Astrocyte (in vitro differentiated cells and primary cell): ENCODE measurements at places on chromosomes 4 and X. TPM values are rescaled to one million over a fixed set of nuclear protein-coding genes. Genes with fewer than 3 reads are reported as not detected.

GRCh38 chrX:24117258-24117657 lies 32.3 kb upstream of the ZFX start:
- no peaks in the 10 kb centered on the region for H3K27me3 ChIP-seq
- H3K27ac ChIP-seq: no peak overlapping the region
- no peaks in the 10 kb centered on the region for H3K36me3 ChIP-seq

DNA sequence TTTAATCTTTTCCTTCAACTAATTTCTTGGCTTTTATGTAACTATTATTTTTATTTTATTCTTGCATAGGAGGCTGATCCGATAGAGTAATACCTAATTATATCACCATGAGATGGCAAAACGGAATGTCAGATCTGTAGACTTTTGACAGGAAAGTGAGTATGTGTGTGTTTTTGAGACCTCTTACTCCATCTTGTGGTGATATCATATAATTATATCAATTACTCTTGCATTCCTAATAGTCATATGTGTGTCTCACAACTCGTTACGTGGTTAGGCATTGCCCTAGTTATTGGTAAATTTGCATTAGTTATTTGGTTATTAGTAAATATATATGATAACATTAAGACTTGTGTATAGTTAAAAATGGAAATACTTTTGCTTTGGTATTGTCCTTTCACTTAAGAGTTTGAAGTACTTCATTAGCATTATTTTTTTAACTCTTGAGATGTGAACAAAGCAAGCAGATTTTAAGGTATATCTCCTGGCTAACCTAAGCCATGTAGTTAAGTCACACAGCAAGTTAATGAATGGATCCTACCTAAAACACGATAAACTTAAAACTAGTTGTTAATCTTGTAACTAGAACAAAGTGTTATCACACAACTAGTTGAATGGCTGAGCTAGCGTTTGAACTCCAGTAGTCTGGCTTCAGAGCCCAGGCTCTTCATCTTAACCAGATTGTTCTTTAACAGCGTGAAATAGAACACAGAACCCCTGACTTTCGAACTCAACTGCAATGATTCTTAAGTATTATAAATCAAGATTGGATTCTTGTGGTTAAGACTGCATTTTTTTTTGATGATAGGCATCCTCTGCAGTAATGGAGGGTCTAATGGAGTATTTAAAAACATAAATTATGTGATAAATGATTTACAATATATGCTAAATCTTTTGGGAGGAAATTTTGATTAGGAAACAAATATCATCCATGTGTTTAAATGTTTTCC lies 67.1 kb downstream of the PGRMC2 start:
- H3K4me3 ChIP-seq: no peak overlapping the region
- no peaks in the 10 kb centered on the region for H3K36me3 ChIP-seq
- no peaks in the 10 kb centered on the region for H3K27me3 ChIP-seq
- peak overlapping the region; percentile 70 for H3K27ac ChIP-seq
- H3K4me1 ChIP-seq: peaks cover 26% of the 10 kb centered on the region

DNA sequence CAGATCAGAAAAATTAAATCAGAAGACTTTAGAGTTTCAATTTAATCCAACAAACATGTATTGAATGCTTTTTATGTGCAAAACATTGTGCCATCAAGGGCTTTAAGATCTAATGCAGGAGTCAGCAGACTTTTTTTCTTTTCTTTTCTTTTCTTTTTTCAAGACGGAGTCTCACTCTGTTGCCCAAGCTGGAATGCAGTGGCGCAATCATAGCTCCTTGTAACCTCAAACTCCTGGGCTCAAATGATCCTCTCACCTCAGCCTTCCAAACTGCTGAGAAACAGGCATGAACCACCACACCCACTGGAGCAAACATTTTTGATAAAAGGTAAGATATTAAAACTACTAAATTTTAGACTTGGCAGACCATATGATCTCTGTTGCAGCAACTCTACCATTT lies 24.6 kb upstream of the LRBA start:
- no peak for DNase-seq
- H3K36me3 ChIP-seq: no peaks in the 10 kb centered on the region
- H3K4me3 ChIP-seq: no peak overlapping the region
- no peak overlapping the region for H3K27ac ChIP-seq
- no peaks in the 10 kb centered on the region for H3K4me1 ChIP-seq

- H3K36me3 ChIP-seq: no peaks in the 10 kb centered on the region
- H3K4me3 ChIP-seq: no peak overlapping the region
- H3K27me3 ChIP-seq: no peaks in the 10 kb centered on the region
These were observed 834.6 kb upstream of the AMOT start for GRCh38 chrX:113675278-113675677.

DNA sequence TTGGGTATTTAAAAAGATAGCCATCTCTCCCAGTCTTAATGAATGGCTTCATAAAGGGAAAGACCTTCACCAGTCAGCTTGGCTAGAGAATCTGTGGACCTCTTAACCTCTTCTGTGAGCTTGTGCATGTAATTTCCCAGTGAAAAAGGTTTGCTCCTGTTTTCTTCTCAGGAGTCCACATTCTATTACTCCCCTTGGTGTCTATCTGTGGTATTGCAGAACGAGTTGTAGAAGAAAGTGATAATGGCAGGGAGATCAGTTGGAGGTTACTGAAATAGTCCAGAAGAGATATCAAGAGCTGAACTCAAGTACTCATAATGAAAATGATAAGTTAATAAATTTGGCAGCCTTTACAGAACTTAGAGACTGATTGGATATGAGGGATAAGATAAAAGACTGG lies 16.5 kb upstream of the VAMP7 start:
- DNase-seq: no peak
- no peaks in the 10 kb centered on the region for H3K27me3 ChIP-seq
- no peak overlapping the region for H3K27ac ChIP-seq
- no peaks in the 10 kb centered on the region for H3K4me1 ChIP-seq

Gene CXCL3
- 0.77 and 1.4 TPM in 2 replicates for total RNA-seq

DNA sequence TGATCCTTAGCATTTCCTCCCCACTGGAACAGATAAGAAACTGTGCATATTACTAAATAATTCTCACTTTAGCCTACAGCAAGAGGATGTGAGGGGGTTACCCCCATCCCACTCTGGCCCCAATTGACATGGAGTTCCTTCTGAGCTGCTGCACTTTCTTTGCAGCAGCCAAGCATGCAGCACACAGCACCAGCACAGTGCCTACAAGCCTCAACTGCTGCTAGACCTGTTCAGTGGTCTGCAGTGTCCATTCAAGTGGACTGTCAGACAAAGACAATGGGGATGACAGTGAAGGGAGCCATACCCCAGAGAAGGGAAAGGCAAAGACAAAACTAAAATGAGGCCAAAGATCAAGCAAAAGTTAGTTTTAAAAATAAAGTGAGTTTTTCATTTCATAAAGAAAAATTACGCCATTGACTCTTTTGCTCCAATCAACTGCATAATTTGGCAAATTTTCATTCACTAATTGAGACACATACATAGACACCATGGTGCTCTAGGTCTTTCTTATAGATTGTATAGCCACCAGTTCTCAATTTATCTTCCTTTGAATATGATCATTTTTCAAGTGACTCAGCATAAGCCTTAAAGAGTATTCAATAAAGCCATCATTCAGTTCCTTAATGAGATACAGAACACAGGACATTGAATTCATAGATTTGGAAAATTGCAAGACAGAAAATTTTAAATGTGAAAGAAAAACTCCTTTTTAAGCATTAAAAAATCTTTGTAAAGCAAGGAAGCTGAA lies 410.6 kb downstream of the HNRNPD start:
- H3K27ac ChIP-seq: no peak overlapping the region
- no peaks in the 10 kb centered on the region for H3K27me3 ChIP-seq
- DNase-seq: no peak
- H3K4me3 ChIP-seq: no peak overlapping the region
- no peaks in the 10 kb centered on the region for H3K4me1 ChIP-seq

- H3K36me3 ChIP-seq: no peaks in the 10 kb centered on the region
- no peak for DNase-seq
- no peaks in the 10 kb centered on the region for H3K4me1 ChIP-seq
- H3K27ac ChIP-seq: no peak overlapping the region
- H3K4me3 ChIP-seq: no peak overlapping the region
These were observed 49.7 kb upstream of the ABCG2 start for GRCh38 chr4:88208156-88208555.

- no peak overlapping the region for H3K4me3 ChIP-seq
- H3K27me3 ChIP-seq: no peaks in the 10 kb centered on the region
- DNase-seq: no peak
- H3K4me1 ChIP-seq: no peaks in the 10 kb centered on the region
- H3K27ac ChIP-seq: no peak overlapping the region
These were observed 569.4 kb downstream of the TRAM1L1 start for GRCh38 chr4:116515959-116516358.

GRCh38 chrX:19198473-19198872 lies 76.2 kb upstream of the ADGRG2 start:
- H3K4me3 ChIP-seq: no peak overlapping the region
- no peaks in the 10 kb centered on the region for H3K36me3 ChIP-seq
- peak; percentile 8 for DNase-seq
- no peaks in the 10 kb centered on the region for H3K4me1 ChIP-seq
- H3K27ac ChIP-seq: no peak overlapping the region
- H3K27me3 ChIP-seq: no peaks in the 10 kb centered on the region

- DNase-seq: no peak
These were observed 11.4 kb upstream of the TIMM8A start for GRCh38 chrX:101359966-101360365.

DNA sequence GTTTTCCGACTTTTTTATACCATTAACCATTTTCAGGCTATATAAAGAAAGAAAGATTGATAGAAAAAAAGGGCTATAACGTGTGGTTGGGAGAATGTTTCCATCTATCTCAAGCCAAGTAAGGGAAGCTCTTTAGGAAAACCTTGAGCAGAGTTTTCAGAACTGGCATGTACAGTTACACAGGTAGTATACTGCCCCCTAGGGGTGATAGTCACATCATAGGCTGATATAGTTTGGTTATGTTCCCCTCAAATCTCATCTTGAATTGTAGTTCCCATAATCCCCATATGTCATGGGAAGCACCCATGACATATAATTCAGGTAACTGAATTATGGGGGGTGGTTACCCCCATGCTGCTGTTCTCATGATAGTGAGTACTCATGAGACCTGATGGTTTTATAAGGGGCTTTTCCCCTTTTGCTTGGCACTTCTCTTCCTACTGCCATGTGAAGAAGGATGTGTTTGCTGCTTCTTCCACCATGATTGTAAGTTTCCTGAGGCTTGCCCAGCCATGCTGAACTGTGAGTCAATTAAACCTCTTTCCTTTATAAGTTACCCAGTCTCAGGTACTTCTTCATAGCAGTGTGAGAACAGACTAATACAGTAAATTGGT lies 186.8 kb downstream of the TMA16 start:
- no peak for DNase-seq
- no peaks in the 10 kb centered on the region for H3K36me3 ChIP-seq
- H3K27me3 ChIP-seq: no peaks in the 10 kb centered on the region
- H3K27ac ChIP-seq: no peak overlapping the region
- H3K4me3 ChIP-seq: no peak overlapping the region

Gene TSPAN7
- 3.5 and 4.8 TPM in 2 replicates for total RNA-seq

DNA sequence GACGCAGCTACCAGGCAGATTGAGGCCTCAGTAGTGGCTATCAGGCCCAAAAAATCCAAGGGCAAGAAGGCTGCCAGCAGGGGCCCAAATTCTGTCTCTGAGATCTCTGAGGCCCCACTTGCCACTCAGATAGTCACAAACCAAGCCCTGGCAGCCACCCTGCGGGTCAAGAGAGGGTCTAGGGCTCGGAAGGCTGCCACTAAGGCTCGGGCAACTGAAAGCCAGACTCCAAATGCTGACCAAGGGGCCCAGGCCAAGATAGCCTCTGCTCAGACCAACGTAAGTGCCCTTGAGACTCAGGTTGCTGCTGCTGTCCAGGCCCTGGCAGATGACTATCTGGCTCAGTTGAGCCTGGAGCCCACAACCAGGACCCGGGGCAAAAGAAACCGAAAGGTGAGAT lies 2.8 kb downstream of the TRO start:
- no peaks in the 10 kb centered on the region for H3K4me1 ChIP-seq
- H3K4me3 ChIP-seq: no peak overlapping the region
- no peaks in the 10 kb centered on the region for H3K27me3 ChIP-seq
- H3K27ac ChIP-seq: no peak overlapping the region

GRCh38 chr4:134202166-134202956 lies 772 bp upstream of the PABPC4L start:
- no peaks in the 10 kb centered on the region for H3K27me3 ChIP-seq
- peaks cover 7% of the 10 kb centered on the region for H3K4me1 ChIP-seq
- peak; percentile 33 for DNase-seq

GRCh38 chr4:101970547-101971155 lies 180.1 kb downstream of the BANK1 start:
- no peak overlapping the region for H3K27ac ChIP-seq
- H3K27me3 ChIP-seq: no peaks in the 10 kb centered on the region
- no peak overlapping the region for H3K4me3 ChIP-seq
- no peaks in the 10 kb centered on the region for H3K36me3 ChIP-seq
- DNase-seq: no peak
- H3K4me1 ChIP-seq: no peaks in the 10 kb centered on the region

- H3K36me3 ChIP-seq: no peaks in the 10 kb centered on the region
- peak; percentile 70 for DNase-seq
- H3K27ac ChIP-seq: peak overlapping the region; percentile 13
- H3K4me3 ChIP-seq: no peak overlapping the region
These were observed 16.7 kb upstream of the AFAP1 start for GRCh38 chr4:7956270-7956808.

DNA sequence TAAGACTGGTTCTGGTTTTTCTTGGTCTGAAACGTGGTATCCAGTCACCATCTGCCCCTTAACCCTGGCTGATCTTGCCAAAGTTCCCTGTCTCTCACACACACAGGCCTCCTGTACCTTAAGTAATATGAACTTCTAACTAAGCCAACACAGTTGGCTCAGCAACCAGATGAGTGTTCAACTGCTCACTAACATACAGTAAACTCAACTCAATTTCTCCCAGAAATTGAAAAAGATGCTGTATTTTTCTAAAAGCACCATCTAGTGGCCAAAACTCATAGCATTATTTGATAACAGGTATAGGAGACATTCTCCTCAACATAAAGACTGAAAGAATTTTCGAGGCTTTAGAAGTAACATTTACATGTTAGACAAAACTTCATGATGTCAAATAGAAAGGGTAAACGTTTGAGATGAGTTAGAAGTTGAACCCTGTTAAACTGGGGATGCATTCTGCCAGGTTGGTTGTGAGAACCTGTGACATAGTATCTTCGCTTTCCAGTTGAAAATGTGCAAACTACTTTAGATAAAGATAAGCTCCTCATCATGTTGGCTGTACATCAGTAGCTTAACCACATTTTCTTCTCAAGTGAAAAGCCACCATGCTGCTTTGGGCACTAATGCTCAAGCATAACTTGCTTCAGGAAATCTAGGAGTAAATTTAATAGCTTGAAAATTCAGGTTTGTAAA lies 31.2 kb downstream of the CCNI start:
- peaks cover 17% of the 10 kb centered on the region for H3K4me1 ChIP-seq
- no peaks in the 10 kb centered on the region for H3K27me3 ChIP-seq
- H3K36me3 ChIP-seq: peaks cover 24% of the 10 kb centered on the region
- no peak overlapping the region for H3K4me3 ChIP-seq
- peak; percentile 57 for DNase-seq

GRCh38 chr4:76197971-76198410 lies 15.6 kb downstream of the SCARB2 start:
- H3K27ac ChIP-seq: peak overlapping the region; percentile 76
- H3K27me3 ChIP-seq: no peaks in the 10 kb centered on the region
- peak; percentile 84 for DNase-seq
- H3K4me1 ChIP-seq: peaks cover 56% of the 10 kb centered on the region

- H3K27me3 ChIP-seq: no peaks in the 10 kb centered on the region
- H3K4me3 ChIP-seq: no peak overlapping the region
- DNase-seq: no peak
- H3K27ac ChIP-seq: no peak overlapping the region
- no peaks in the 10 kb centered on the region for H3K4me1 ChIP-seq
These were observed 32.3 kb downstream of the CYBB start for GRCh38 chrX:37812110-37812509.

- no peak overlapping the region for H3K27ac ChIP-seq
- no peak overlapping the region for H3K4me3 ChIP-seq
- no peak for DNase-seq
- no peaks in the 10 kb centered on the region for H3K27me3 ChIP-seq
- no peaks in the 10 kb centered on the region for H3K4me1 ChIP-seq
- H3K36me3 ChIP-seq: no peaks in the 10 kb centered on the region
These were observed 169.2 kb downstream of the TMA16 start for GRCh38 chr4:163663454-163664225.
